ENCODE measurements at places on chromosomes 5 and 9.

- DNase-seq: no peak
Observed at GRCh38 chr9:107872457-107873192, 383.1 kb upstream of the KLF4 start.

DNA sequence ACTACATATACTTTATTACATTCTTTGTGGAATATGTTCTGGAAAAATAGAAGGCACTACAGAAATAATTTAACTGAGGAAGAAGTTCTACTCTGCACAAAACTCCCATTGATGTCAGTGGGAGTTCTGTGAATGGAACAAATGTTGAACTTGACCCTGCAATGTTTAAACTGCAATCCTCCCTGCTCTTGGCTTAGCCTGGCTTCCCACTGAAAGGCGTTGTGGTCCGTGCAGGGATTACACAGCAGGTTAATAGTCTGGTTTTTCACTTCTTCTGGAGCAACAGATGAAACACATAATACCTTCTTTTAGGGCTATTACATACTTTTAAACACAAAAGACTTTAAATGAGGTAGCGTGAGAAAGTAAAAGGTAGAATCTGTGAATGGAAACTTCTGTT, 12.9 kb upstream of the ERBIN start:
- DNase-seq: no peak

- DNase-seq: no peak
Observed at GRCh38 chr5:36378551-36378950, 76.8 kb upstream of the RANBP3L start.

DNA sequence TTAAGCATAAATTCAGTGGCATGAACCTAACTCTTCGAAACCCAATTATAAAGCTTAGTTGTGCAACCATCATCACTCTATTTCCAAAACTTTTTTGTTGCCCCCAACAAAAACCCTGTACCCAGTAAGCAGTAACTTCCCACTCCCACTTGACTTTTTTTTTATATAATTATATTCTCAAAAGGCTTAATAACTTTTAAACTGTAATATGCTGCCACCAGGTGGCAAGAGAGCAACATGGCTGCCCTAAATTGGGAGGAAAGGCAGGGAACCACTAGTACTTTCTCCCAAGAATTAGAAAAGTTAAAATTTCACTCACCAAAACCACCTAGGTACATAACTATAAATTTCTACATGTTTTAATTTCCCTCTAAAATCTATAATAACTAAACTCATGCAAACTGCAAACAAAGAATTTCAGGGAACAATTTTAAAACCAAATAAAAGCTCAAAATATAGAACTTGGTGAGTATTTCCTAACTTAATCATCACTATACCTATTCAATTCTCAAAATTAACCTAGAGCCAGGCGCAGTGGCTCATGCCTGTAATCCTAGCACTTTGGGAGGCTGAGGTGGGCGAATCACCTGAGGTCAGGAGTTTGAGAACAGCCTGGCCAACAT, 50.2 kb upstream of the RNF38 start:
- DNase-seq: peak; percentile 25

- no peak for DNase-seq
Observed at GRCh38 chr9:102072059-102072764, 333.8 kb upstream of the GRIN3A start.

DNA sequence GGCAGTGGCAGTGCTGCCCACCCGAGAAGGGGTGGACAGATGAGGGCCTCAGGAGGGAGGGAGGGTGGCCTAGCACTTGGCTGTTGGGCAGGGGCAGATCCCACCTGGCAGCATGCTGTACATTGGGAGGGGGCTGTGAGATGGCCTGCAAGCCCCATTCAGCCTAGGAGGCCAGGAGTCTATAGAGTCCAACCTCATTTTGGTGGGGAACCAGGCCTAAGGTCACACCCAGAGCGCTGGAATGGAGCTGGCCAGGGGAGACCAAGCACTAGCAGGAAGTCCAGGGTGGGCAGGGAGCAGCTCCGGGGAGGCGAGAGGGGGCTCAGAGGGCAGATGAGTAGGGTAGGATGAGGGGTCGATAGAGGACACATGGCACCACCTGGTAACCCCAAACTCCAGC, 22.9 kb downstream of the TRIM14 start:
- DNase-seq: no peak

DNA sequence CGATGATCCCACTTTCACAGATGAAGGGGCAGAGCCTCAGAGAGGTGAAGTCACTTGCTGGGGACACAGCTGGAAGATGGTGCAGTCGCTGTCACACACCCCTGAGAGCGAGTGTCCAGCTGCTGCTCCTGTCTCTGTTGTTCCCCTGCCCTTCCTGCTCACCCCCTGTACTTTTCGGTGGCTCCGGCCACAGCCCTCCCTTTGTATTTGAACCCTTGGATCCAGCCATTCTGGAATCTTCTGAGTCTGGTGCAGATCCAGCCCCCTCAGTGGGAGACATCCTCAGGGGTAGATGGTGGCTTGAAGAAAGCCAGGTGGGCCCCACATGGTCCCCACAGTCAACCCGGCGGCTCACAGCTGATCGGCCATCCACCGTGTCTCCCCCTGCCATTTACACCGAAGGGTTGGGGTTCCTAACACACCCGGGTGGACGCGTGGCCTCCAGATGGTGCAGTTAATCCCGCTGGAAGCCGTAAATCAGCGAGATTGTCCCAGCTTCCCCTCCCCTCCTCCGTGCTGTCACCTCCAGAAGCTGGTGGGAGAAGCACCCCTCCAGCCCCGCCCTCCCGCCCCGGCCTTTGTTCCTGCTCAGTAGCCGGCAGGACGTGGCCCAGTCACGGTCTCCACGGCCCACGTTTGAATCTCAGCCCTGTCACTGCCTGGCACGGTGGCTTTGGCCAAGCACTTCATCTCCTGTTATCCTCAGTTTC, 204.8 kb downstream of the C9orf50 start:
- DNase-seq: no peak

DNA sequence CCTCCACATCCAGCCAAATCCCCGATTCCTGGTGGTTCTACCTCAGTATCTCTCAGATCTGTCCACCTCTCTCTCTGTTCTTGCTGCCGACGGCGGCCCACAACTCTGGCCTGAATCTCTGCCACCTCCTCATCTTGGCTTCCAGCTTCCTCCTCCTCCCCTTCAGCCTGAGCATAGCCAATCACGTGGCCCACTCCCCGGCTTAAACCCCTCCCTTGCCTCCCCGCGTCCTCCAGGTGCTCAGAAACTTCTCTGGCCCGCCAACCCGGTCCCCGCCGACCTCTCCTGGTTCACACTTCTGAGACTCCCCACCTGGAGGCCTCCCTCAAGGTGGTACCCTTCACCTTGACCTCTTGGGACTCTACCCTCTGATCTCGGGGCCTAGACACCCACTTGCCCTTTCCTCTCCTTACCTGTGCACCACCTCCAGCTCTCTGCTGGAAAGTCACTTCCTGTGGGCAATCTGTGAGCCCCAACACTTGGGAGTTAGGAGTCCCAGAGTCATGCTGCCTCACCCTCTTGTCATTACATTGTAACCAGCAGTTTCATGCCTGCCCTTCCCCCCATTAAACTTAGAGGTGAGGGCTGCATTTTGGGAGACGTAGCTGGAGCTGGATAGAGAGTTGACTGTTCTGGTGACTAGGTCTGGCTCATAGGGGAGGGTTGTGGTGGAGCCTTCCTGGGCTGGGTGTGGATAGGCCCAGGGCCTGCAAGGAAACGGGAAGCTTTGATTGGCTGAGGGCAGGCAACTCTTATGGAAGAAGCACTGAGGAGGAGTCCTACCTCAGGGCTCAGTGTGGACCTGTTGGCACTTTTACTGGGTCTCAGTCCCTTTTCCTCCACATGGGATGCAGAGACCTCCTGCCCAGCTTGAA, 4.5 kb upstream of the SET start:
- DNase-seq: peak; percentile 88

DNA sequence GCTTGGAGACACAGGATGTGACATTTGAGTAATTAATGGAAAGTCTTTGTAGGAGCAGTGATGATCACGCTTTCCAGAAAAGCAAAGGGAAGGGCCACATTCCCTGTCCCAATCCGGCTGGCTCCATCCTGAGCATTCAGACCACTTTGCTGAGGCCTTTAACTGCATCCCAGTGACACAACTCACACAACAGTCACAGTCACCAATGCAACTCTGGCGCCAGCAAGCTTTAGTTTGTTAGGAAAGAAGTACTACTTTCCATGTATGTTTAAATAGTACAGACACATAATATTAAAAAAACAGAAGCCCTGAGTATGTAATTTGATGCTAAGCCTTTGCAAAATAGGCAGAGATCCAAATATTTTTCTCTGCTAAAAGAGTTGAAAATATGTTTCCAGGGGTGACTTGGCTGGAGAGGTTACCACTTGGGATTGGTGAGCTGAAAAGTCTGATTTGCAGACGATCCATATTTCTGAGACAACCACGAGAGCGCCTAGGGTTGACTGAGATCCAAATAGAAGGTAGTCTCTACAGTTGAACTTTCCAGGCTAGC, 31.7 kb upstream of the GAS1 start:
- no peak for DNase-seq

DNA sequence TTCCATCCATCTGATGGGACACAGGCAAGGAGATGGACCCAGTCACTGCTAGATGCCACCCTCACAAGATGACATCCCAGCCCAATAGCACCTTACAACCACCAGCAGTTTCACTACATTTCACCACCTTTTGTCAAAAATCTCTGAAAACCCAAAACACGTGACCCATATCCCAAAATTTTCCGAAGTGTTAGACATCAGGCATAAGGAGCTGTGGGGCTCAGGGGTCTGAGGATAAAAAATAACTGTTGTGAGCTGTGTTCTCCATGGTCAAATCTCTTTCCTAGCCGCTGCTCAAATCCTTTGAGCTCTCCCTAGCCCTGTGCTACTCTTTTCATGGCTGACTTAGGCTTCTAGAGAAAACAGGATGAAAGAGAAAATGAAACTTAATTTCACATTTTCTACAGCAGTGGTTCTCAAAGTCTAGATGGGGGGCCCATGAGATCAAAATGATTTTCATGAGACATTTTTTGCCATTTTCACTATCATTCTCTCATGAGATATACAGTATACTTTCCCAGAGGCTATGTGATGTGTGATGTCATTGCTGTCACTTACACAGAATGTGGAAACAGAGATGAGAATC, 40.7 kb downstream of the TIMD4 start:
- peak; percentile 9 for DNase-seq

DNA sequence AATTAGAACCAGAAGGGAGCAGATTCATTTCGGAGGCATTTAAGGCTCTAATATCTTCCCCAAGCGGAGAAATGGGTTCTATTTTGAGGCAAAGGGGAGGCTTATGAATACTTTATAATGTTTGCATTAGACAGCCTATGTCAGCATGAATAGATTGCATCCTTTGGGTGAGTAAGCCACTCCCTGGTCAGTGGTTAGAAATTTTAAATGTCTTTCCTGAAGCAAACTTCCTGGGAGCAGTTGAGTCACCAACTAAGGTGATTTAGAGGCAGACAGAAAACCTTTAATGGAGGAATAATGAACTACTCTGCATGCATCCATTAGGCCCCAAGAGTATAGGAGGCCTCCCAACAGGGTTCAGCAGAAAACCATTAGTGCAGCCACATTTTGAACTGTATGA, 204.9 kb downstream of the ELAVL2 start:
- DNase-seq: no peak

DNA sequence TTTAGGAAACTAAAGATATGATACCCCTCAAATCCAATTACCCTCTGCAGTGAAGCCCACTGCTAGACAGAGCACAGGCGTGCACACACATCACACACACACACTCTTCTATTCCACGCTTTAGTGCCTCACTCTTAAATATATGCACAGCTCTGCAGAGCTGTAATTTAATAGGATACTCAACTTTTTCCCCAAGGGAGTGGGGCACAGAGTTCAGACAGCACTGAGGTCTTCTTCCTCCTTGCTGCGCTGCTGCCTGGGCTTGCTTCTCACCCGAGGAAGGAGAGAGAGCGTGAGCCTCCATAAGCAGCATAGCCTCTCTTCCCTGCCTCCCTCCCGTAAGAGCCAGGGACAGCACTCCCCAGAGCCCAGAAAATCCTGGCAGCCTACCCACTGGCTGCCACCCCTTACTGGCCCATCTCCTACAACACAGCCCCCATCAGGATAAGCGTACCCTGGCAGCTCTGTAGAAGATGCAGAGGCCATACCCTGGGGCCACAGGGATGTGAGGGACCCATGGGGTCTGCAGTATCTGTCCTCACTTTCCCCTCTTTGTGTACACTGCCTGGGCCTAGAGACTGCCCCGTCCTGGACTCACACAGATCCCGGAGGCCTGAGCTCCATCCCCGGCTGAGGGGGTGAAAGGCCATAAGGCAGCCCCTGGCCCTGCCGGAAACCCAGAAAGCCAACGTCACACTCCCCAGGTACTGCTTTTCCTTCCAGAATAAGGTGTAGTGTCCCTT, 102.1 kb downstream of the C5orf15 start:
- no peak for DNase-seq

DNA sequence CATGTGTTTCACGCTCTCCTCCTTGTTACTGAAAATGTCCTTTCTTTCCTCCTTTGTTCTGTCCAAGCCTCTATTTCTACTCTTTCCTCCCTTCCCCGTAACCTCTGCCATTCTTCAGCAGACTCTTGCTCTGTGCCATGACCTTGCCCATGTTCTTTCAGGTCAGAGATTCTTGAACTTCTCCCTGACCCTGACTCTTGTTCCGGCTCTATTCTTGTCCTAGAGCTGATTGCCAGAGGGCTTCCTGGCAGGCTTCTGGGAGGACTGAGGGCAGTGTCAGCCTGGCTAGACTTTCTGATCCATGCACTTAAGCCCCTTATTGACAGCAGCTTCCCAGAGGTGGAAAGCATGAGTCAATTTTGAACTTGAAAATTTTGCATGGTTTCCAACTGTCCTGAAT, 174.2 kb downstream of the TMEM161B start:
- DNase-seq: no peak

DNA sequence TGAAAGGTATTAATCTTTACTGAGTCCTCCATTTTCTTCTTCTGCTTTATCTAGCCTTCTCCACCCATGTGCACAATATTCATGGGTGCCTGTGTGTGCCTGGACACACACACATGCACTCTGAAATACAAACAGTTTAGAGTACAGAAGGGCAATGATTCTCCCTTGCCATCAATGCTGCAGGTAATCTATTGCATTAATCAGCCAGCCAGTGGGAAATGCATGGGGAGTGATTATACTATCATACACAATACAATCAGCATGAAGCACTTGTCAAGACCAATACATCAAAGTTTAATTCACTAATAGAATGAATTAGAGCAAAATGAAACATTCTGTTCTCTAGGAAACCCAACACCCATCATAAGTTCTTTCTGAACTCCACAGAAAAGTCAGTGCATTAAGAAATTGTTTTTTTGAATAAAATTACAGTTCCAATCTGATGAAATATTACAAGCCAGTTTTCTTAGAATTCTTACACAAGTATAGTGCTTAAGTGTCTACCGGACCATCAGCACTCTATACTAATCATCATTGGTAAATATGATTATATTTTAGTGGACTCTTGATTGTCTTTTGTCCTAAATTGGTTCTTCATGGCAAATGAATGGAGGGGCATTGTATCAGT, 172.2 kb downstream of the ZSWIM6 start:
- no peak for DNase-seq

GRCh38 chr9:109419531-109419930, 78.6 kb downstream of the PTPN3 start:
- DNase-seq: no peak

Data from stimulated activated CD4-positive, alpha-beta T cell treated with anti-CD3 and anti-CD28 coated beads, Interleukin-15, amount 100 ng/mL, for 24 hours (primary cell).